ENCODE measurements at places on chromosomes 7 and 10.

GRCh38 chr7:108001764-108002725 is 916 bp downstream of the LAMB1 start:
- no peak for DNase-seq

GRCh38 chr7:28018446-28018845 is 162.1 kb downstream of the JAZF1 start:
- no peak for DNase-seq

DNA sequence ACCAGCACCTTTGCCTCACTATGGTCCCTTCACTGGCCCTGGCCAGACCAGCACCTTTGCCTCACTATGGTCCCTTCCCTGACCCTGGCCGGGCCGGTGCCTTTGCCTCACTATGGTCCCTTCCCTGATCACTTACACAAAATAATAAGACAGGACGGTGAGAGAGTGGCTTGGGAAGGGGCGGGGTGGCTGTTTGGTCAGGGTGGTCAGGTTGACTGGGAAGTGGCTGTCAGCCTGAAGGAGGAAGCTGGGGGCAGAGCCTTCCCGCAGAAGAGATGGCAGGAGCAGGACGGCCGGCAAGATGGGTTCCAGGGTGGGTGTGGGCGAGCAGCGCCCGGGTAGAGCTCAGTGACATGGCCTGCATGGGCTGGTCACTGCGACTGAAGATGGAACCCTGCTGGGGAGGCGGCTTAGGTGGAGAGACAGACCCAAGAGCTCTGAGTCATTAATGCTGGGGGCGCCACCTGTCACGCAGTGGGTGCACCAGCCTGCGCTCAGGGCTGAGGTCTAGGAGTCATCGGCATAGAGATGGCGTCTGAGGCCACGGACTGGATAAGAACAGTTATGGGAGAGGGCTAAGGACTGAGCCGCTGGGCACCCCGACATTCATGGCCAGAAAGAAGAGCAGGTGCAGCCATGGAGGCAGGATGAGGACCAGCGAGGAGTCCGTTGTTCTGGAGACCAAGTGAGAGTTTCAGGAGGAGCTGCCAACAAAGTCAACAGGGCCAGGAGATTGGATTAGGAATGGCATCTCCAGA is 91.8 kb downstream of the CHST15 start:
- no peak for DNase-seq

DNA sequence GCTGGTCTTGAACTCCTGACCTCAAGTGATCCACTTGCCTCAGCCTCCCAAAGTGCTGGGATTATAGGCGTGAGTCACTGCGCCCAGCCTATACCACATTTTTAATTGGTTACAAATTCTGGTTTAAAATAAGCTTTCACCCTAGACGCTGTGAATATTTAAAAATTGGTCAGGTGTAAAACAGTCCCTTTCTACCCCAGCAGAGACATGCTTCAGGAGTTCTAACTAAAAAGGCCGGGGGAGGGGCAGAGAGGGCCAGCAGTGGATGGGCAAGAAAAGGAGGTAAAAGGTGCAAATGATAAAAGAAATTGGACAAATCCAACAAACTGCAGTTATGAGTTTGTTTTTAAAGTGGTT is 70.0 kb downstream of the WAPL start:
- DNase-seq = no peak

DNA sequence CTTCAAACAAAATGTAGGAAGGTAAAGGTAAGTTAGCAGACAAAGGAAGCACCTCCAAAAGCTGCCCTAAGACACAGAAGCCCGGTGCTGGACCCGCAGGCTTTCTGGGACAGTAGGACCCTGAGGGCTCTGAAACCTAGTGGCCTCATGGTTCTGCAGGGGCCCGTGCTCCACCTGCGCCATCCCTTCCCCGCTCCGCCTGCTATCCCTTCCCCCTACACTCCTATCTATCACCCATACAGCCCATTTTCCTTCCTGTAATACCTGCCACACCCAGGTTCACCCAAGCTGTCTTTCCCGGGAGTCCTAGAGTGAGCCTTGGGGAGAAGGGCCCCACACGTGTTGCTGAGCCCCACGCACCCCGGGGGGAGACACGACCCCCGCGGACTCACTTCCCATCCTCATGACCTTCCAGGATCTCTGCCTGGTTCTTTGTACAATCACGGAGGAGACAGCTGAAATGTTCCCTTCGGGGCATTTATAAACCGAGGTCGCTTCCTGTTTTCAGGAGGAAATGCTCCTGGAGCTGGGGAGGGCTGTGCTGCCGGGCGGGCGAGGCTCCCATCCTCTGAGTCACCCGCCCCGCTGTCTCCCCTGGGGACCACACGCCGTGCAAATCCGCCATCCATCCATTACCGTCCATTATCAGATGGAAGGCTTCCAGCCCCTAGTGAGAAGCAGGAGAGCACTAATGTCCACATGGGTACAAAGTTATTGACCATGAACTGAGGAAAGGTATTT is 251.7 kb upstream of the PITRM1 start:
- DNase-seq = no peak

- no peak for DNase-seq
Measured at GRCh38 chr7:2612445-2613097, 19.2 kb upstream of the TTYH3 start.

DNA sequence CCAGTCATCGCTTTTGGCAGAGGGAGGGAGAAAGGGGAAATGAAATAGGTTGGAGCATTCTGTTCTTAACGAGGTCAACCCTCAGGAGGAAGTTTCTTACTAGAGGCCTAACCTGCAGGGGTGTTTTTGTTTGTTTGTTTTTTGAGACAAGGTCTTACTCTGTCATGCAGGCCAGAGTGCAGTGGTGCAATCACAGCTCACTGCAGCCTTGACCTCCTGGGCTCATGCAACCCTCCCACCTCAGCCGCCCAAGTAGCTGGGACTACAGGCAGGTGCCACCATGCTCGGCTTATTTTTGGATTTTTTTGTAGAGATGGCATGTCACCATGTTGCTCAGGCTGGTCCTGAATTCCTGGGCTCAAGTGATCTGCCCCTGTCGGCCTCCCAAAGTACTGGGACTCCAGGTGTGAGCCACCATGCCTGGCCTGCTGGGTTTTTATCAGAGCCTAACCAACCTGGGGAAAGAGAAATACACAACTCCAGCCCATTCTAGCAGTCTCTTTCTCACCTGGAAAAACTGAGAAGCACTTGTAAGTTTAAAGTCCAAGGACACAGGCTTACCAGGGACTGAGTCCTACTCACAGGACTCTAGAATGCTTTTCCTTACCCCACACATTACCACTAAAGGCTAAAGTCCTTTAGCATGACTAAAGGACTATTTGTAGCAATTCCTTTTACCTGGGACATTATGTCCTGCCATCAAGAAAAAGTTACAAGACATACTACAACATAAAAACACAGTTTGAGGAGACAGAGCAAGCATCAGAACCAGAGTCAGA is 101.0 kb upstream of the EGFR start:
- no peak for DNase-seq

DNA sequence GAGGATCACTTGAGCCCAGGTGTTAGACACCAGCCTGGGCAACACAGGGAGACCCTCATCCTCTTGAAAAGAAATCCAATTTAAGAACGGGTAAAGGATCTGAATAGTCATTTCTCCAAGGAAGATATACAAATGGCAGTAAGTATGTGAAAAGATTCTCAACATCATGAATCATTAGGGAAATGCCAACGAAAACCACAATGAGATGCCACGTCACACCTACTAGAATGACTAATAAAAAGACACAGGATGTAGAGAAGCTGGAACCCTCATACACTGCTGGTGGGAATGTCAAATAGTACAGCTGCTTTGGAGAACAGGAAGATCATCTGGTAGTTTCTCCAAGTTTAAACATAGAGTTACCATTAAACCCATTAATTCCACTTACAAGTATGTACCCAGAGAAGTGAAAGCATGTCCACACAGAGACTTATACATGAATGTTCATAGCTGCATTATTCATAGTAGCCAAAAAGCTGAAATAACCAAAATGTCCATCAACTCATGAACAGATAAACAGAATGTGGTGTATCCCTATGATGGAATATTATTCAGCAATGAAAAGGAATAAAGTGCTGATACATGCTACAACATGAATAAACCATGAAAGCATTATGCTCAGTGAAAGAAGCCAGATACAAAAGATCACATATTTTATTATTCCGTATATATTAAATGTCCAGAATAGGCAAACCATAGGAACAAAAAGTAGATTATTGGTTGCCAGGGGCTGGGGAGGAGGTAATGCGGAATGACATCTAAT is 13.1 kb upstream of the ZMIZ2 start:
- no peak for DNase-seq

DNA sequence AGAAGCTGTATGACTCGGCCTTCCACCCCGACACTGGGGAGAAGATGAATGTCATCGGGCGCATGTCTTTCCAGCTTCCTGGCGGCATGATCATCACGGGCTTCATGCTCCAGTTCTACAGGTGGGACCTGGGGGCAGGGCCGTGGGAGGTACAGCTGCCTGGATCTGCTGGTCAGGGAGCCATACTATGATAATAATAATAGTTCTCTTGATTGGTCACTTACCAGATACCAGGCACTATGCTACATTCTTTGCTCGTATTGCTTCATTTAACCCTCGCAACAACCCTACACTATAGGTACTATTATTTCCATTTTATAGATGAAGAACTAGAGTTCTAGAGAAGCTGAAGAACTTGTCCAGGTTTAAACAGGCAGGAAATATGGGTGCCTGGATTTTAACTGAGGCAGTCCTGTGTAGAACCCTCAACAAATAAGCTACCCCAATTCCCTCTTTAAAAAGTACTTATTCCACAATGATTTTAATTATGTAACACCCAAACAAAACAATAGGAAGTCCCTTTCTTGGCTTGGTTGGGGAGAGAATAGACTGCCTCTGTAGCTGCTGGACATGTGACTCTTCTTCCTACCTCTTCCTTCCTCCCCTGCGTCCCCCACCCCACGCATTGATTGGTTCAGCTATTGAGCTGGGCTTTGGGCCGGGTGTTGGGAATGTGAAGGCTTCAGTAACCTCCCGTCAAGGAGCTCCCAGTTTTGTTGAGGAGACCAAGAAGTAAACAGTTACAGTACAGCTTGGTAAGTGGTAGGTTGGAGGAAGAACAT is 12.8 kb downstream of the SFXN2 start:
- DNase-seq = no peak

- no peak for DNase-seq
Measured at GRCh38 chr7:100163006-100163531, 4.5 kb upstream of the TRAPPC14 start.

DNA sequence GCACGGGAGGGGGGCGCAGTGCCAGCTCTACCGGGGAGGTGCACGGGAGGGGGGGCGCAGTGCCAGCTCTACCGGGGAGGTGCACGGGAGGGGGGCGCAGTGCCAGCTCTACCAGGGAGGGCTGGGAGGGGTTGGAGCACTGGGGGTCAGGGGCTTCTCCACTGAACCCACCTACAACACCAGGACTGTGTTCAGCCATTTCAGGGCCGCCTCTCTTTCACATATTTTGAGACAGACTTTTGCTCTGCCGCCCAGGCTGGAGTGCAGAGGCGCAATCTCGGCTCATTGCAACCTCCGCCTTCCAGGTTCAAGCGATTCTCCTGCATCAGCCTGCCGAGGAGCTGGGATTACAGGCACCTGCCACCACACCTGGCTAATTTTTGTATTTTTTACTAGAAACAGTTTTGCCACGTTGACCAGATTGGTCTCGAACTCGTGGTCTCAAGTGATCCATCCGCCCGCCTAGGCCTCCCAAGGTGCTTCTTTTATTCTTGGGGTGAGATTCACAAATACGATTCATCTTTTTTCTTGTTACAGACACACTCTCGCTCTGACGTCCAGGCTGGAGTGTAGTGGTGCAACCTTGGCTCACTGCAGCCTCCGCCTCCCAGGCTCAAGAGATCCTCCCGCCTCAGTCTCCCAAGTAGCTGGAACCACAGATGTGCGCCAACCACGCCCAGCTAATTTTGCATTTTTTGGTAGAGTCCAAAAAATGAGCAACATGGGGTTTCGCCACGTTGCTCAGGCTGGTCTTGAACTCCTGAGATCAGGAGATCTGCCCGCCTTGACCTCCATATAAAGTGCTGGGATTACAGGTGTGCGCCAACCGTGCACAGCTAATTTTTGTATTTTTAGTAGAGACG is 37.0 kb downstream of the ADAP1 start:
- DNase-seq = no peak

GRCh38 chr7:20268824-20269223 is 51.6 kb upstream of the MACC1 start:
- no peak for DNase-seq

- no peak for DNase-seq
Measured at GRCh38 chr7:73974948-73975926, 52.7 kb upstream of the ELN start.

DNA sequence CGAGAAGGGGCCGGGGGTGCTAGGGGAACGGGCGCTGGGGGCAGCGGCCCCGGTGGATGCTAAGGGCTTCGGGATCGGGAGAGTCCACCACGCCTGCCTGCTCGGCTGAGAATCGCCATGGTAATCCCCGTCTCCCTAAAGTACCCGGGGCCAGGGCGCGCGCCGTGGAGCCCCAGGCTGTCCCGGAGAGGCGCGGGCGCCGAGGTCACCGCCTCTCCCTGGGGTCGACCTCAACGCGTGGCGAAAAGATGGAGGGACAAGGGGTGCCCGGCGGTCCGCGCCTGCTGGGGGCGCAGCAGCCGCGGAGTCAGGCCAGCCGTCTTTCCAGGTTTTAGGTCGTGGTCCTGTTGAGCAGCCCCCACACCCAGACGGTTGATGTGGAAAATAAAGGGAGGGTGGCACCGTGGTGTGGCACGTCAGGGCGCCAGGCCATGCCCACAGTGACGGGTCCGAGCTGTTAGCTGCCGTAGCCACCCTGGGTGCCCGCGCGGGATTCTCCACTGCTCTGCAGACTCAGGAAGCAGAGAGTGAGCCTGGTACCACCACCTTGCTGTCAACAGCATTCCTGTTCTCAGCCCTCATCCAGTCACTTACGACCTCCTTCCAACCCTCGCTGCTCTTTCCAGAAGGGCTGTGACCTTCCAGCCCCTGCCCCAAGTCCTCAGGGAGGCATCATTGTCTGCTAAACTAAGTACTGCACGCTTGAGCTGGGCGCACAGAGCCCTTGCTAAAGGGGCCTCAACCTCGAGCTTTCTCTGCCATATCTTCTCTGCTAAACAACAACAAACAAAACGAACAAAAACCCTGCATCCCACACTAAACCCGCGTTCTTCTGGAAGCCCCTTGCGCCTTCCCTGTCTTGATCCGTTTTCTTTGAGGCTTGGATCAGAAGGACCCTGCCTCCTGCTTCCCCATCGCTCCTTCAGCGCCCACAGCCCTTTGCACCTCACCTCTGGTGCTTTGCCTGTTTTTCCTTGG is 666 bp downstream of the SMKR1 start:
- no peak for DNase-seq

GRCh38 chr10:127694580-127695193 is 42.3 kb upstream of the FOXI2 start:
- DNase-seq = no peak

- no peak for DNase-seq
Measured at GRCh38 chr10:96470116-96470743, 43.5 kb downstream of the TLL2 start.

DNA sequence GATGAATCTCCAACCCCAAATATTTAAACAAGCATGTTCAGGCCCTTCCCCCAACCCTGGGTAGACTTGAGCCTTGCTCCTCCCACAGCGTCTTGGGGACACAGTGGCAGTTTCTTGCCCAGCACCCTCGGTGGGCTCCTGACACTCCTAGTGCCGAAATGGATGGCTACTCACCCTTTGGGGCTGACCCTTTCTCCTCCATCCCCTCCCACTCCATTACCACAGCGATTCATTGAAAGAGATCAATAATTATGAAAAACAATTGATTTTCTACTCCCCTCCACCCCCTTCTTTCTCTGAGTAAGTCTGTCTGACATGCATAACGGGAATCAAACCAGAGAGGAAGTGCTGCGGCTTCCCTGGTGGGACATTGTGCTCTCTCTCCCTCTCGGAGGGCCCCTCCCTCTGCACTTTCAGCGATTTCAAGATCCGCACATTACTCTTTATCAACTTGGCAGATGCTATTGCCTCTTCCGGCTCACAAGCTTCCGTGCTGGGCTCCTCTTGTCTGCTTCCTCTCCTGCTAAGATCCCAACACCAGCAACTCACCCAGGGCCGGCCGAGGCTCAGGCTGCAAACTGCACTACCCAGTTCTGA is 79.0 kb upstream of the PLXNA4 start:
- DNase-seq = no peak
